ENCODE measurements at places on chromosomes 3 and 15.

GRCh38 chr15:68642491-68642845, 63.7 kb downstream of the CORO2B start:
- DNase-seq, result no peak

GRCh38 chr3:171462224-171462623, 2.0 kb upstream of the TNIK start:
- no peak for DNase-seq

DNA sequence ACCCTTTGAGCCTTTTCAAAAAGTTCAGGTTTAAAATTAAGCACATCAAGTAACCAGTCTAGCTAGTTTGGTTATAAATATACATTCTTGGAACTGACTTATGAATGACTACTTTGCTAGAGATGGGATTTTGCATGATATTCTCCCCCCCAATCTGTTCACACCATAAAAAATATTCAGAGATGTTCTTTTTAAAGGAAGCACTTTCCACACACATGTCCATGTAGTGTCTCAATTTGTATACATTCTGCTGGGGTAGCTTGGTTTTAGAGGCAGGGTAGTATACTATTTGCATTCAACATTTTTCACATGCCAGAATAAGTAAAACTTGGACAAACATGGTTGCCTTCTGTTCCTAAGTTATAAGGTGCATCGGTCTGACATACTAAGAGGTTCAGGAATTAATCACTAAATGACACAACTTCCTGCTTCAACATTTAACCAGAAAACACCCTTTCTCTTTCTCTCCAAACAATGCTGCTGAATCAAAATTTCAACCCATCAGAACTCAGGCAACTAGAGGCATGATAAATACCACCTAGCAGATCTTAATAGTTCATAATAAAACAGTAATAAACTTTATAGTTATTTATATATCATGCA, 57.0 kb downstream of the SUMF1 start:
- DNase-seq, result no peak

- DNase-seq, result no peak
These were observed 19.8 kb downstream of the WDR72 start for GRCh38 chr15:53739651-53740050.

GRCh38 chr15:100250176-100250800, 91.5 kb downstream of the ADAMTS17 start:
- no peak for DNase-seq

GRCh38 chr3:154729741-154730140, 299.8 kb upstream of the GPR149 start:
- DNase-seq, result no peak

DNA sequence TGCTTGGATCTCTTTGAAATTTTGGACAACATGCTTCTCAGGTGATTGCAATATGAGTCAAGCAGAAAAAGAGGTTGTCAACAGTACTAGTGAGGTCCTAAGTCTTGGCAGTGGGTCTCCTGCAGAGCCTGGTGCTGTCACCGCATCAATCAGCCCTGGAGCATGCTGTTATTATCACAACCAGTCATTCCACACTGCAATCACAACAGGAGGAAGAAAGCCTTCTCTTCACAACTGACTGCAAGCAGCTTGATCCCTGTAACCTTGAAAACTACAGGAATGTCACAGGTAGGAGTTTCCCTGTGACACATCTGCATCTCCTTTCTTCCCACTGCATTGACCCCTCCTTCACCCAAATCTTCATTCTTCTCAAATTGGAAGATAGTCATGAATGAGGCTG, 451.1 kb upstream of the ATP11B start:
- no peak for DNase-seq

- DNase-seq, result no peak
These were observed 765.1 kb downstream of the ROBO1 start for GRCh38 chr3:79002465-79003372.

GRCh38 chr3:102802819-102803420, 368.1 kb downstream of the ZPLD1 start:
- no peak for DNase-seq

GRCh38 chr3:183128709-183129108, 29.4 kb upstream of the MCCC1 start:
- no peak for DNase-seq

- DNase-seq, result no peak
These were observed 78.2 kb downstream of the DGKG start for GRCh38 chr3:186283651-186284348.

DNA sequence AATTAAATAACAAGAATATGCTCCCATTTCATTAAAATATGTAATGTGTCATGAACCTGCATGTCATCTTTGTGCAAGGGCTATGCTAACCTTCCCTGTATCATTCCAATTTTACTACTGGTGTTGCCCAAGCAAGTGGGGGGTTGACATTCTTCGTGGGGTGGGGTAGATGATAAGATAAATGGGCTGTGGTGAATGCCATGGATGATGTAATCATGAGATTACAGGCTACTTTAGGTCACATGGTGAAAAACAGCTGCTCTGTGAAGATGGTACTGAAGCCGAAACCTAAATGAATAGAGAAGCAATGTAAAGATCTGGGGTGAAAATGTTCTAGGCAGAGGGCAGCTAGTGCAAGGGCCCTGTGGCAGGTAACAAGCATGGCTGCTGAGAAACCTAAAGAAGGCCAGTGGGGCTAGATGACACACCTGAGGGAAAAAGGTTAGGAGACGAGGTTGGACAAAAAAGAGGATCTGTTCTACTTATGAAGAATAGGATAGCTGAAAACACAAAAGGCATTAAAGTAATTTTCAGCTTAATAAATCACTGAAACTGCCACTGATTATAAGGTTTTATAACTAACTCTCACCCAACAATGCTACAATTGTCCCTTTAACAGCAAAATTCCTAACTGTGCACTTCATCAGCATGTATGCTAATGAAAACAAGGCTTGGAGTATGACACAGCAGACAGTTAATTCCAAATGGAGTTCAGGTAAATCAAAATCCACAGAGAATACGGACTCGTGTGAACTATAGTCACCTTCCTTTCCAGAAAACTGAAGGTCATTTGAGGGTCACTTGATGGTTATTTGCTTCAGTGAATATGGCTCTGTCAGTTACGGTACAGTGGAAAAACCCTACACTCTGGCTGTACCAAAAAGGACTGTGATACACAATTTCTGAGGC, 35.0 kb downstream of the MTMR10 start:
- DNase-seq, result no peak

DNA sequence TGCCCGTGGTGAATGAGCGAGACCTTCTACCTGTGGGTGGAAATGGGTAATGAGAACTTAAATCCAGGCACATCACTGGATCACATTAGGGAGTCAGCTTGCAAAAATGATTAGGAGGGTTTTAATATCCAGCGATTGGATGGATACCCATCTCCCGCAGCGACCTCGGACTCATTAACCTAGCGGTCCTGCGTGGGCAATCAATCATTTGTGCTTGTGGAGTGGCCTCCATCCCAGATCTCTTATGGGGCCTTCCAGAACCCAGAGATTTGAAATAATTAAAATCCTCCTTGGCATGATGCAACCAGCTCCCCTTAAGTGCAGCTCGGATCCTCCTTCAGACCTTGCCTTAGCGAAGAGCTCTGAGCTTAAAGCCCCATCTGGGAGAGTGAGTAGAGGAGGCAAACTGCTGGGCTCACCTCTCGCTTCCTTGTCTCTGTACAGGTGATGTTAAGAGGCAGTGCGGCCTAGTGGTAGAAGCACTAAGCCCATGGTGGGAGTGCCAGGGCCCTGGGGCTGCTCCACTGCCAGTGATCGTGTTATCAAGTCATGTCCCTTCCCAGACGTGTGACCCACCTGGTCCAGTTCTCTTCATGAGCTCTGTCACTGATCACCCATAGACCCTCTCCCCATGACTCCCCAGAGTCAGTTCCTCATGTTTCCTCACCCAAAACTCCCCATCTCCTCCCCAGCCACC, 285.2 kb upstream of the TLE3 start:
- DNase-seq, result no peak

DNA sequence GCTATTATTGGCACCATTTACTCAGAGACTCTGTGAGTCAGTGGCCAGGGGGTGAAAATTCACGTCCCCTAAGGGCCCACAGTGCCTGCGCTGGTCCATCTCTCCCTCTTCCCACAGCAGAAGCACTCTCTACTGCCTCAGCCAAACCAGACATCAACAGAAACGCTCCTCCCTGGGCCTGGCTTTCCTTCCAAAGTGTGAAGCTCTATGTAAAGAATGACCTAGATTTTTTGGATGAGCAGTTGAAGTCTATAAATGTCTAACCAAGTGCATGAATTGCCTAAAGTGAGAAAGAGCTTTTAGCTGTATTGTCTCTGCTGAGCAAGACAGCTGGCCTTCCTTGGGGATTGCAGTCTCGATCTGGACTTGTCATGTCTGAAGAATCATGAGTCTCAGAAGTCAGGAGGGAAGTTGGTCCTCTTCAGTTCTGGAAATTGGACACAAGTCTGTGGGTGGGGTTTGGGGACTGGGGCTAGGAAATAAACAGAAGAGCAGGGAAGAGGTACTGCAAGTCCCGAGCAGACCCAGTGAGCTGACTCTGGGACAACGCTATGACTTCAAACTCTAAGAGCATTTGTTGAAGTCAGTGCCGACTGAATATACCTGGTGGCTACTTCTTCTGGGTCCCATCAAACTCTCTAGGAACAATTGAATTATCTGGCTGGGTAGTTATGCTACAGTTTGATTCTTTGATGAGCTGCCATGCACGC, 29.0 kb downstream of the RASGRP1 start:
- no peak for DNase-seq

GRCh38 chr3:143000528-143000927, 842 bp upstream of the U2SURP start:
- no peak for DNase-seq

DNA sequence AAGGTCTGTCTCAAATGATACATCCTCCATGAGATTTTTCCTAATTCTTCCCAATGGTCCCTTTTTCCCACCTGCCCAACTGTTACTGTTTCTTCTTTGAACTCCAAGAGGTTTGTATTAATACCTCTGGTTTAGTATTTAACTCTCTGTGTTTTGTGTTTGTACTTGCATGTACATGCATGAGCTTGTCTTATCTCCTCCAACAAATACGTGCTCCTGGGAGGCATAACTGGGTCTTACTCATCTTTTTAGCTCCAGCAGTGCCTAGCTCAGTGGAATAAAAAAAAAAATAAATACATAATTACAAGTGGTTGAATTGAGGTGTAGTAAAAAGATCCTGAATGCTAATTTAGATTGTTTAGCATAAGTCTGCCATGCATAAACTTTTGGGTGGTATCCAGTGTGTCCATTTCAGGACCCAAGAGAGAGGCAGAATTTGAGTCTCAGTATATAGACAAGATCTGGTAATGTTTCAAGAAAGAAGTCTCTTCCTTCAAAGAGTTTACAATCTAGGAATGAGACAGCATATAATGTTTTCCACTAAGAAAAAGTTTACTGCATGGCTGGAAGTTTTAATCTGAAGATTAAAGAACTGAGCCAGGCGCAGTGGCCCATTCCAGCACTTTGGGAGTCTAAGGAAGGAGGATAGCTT, 1.7 kb upstream of the LYSMD2 start:
- no peak for DNase-seq

DNA sequence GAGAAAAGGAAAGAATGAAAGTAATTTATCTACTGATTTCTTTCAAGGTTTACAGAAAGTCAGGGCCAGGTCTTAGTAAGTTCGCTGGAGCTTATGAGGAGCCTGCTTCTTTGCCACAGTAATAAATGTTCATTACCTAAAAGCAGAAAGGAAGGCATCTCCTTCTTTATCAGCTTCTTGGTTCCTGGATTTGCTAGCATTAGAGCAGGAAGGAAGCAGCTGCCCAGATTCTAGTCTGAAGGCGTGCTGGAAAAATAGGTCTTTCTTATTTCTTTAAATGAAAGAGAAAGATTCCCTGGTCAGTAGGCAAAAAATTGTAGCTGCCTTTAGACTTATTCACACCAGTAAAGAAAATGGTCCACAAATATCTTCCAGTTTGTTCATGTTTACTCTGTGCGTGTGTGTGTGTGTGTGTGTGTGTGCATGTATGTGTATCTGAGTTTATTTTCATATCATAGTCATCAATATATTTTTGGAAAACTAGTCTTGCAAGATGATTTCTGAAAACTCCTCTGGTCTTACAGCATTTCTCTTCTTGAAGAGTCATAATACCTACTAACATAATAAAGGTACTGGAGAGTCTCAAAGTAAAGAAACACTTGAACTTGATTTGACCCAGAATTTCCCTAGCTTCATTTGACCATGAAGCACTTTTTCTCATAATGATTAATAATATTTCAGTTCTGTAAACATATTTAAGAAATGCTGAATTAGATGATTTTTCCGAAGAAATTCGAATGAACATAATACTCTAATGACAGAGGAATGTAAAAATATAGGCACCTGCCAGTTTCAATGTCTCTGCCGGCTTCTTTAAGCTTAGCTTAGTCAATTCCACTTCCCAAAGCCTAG, 255.3 kb upstream of the ZPLD1 start:
- no peak for DNase-seq

- no peak for DNase-seq
These were observed 24.5 kb upstream of the SSR3 start for GRCh38 chr3:156579427-156579851.

- no peak for DNase-seq
These were observed 54.4 kb upstream of the WNT7A start for GRCh38 chr3:13934315-13934714.

- DNase-seq, result no peak
These were observed 48.1 kb downstream of the OSBPL10 start for GRCh38 chr3:31932990-31933389.

GRCh38 chr3:48607519-48607918, 1.9 kb downstream of the UQCRC1 start:
- no peak for DNase-seq

GRCh38 chr3:44867421-44868111, 5.9 kb downstream of the TMEM42 start:
- no peak for DNase-seq

DNA sequence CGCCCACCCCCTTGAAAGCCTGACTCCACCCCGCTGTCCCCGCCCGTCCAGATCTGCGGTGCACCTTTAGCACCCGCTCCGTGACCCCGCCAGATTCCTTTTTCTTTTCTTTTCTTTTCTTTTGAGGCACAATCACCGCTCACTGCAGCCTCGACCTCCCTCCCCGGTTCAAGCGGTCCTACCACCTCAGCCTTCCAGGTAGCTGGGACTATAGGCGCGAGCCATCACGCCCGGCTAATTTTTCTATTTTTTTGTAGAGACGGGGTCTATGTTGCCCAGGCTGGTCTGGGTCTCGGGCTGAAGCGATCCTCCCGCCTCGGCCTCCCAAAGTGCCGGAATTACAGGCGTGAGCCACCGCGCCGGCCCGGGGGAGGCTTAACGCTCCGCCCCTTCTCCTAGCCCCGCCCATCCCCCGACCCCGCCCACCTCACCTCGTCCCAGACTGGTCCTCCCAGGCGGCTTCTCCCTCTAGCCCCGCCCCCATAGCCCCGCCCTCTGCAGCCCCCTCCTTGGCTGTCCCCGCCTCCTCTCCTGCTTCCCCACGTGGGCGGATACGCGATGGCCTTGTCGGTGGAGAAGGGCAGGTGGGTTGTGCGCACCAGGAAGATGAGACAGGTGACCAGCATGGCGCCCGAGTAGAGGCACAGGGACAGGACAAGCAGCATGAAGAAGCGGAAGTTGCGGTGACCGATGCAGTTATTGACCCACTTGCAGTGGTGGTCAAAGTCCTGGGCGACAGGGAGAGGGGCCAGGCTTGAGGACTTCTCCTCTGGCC, 3.2 kb downstream of the ZDHHC19 start:
- no peak for DNase-seq

- DNase-seq, result no peak
These were observed 239.0 kb upstream of the LRTM1 start for GRCh38 chr3:55166576-55167555.

- no peak for DNase-seq
These were observed 251.2 kb downstream of the SLC9A9 start for GRCh38 chr3:143596957-143597642.
